ENCODE measurements at places on chromosomes 4 and X.

DNA sequence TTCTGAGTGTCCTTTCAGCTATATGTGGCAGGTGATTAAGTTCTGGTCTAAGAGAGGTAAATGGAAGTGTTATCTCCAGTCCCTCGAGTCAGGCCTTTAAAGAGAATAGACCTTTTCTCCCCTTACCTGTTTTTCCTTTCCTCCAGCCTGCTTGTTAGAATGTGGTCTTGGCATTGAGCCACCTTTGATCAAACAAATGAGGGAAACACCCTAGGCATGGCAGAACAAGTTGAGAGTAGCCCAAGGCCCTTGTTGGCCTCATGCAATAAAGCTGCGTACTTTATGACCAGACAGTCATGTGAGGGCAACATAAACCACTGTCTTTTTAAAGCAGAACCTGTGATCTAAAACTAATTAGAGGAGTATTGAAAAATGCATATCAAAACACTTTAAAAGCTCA, 13.2 kb upstream of the IL13RA2 start:
- no peak for DNase-seq

GRCh38 chr4:150242820-150243458, 164.7 kb downstream of the DCLK2 start:
- no peak for DNase-seq

GRCh38 chr4:87589531-87589930, 18.8 kb upstream of the DSPP start:
- no peak for DNase-seq

- no peak for DNase-seq
Observed at GRCh38 chrX:12237131-12237530, 98.9 kb downstream of the FRMPD4 start.

- no peak for DNase-seq
Observed at GRCh38 chr4:118776157-118776954, 59.6 kb downstream of the SEC24D start.

DNA sequence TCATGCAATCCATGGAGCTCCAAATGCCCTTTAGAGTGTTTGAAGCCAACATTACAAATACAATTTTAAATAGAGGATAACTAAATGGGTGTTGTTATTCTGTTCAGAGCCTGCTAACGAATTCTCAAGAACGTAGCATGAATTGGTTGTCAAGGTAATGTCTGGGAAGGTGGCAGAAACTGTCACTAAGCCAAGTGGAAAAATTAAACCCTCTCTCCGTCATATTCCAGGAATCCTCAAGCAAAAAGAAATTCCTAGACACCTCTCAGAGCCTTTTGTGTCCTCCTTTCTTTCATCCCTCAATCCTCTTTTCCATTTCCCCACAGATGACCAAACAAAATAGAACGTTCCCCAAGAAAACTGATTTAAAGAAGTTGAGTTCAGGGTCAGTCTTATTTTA, 204.0 kb downstream of the MID1 start:
- no peak for DNase-seq

- DNase-seq, result no peak
Observed at GRCh38 chr4:139798456-139798855, 132.8 kb downstream of the MGST2 start.

DNA sequence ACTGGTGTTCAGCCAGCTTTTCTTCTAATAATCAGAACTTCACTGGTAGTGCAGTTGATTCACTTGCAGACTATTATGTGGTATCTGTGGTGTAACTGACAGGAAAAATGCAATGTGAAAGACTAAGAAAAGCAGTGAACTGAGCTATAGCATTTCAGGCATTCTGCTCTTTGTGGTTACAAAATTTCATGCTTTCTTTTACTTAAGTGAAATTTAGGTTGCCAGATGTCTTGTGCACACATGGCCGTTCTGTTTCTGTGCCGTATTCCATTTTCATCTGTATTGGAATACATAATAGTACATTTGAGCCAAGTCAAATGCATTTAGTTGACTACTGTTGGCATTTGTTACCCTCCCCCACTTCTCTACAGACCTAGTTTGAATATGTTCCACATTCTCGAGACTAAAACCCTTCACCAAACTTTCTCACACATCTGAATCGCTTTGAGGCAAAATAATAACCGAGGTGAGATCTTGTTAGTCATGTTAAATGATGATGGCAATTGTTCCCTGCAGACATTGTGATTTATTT, 8.2 kb downstream of the RTL3 start:
- no peak for DNase-seq

DNA sequence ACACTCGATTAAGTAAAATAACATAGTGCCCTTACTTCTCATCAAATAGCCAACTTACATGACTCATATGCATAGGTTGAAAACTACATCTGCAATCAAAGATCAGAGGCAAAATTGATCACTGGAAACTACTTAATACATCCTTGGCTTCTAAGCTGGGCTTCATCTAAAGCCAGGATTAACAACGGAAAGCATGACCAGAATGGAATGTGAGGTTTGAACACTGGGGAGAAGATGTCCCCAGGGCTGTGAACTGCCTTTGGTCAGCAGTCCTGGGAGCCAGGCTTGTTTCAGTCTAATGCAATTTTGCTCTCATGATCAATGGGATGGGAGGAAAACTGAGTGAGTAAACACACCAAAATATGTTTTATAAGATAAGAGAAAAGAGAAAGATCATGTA, 192.5 kb upstream of the TTC29 start:
- no peak for DNase-seq

DNA sequence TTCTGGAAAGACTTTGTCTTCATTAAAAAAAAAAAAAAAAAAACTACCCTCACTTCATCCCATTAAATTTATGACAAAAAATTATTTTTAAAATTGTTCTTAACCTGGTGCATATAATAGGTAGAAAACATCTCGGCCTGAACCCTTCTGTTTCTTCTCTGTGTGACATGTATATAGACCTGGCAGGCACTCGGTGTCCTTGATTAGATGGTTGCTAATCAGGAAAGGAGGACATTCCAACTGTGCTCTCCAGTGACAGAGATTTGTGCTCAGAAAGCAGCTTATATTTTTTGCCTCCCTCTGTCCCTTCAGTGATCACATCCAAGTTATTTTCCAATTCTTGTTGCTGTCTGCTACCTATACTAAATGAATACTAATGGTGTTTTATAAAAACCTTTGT, 355.6 kb downstream of the CBLL2 start:
- no peak for DNase-seq

- no peak for DNase-seq
Observed at GRCh38 chrX:98407584-98407983, 1523.9 kb downstream of the RPA4 start.

GRCh38 chr4:26950446-26950845, 89.8 kb downstream of the STIM2 start:
- DNase-seq, result no peak

DNA sequence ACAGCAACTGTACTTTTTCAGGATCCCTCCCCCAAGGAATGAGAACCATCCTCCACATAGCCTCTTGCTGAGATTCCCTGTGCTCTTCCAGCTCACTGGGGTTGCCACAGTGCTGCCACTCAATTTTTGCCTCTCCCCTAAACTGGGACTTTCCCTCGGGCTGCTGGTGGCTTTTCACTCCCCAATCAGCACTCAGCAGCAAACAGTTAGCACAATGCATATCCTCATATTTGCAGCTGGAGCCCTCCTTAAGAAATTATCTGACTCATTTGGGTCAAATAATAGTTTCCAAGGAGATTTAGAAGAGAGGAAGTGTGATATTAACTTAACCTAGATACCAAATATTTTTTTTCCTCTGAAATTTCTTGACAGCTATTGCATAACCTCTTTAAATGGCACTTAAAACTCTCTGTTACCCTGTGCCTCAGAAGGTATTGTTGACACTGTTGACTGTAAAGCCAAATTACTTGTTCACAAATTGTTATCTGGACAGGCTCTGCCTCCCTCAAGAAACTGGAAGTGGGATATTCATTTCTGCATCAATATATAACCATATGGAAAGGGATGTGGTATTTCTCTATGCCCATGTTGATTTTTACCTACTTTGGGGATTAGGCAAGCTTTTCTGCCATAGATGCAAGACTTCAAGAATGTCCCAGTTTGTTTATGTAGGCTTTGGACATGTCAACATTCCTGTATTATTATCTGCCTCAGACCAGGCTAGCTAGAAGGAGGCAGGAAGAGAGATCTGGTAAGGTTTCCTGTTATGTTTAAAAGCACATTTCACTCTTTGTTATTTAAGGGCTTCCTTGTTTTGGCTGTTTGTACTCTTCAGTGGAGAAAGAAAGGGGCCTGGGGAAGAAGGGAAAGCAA, 58.0 kb downstream of the SEPTIN11 start:
- peak; percentile 32 for DNase-seq

DNA sequence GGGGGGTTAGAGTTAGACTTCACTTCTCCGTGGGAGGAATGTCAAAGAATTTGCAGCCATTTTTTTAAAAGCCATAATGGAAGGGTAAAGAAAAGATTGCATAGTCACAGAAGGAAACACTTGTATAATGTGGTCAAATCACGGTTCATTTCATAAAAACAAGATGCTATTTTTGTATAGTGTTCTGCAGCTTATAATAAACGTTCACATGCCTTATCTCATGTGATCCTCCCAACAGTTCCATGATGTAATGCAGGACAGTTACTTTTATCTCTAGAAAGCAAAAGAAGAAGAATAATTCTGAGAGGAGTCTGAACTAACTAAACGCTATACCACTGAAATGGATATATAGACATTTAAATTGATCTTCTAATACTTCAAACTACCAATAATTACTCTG, 71.3 kb upstream of the CAMK2D start:
- DNase-seq, result no peak

DNA sequence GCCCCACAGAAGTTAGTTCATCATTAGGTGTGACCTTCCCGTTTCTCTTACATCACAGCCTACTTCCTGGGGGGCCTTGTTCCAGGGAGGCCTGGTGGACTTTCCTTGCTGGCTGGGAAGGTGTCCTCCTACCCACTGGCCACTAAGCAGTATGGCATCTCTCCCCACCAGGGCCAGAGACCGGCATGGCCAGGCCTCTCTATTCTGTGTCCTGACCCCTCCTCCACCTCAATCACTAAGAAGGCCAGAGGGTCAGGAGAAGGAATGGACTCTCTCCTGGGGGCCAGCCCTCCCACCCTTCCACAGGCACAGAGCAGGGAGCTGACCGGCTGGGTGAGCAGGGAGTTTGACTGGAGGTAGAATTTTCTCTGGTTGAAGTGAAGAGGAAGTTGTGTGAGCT, 81.9 kb downstream of the PJA1 start:
- DNase-seq, result no peak

DNA sequence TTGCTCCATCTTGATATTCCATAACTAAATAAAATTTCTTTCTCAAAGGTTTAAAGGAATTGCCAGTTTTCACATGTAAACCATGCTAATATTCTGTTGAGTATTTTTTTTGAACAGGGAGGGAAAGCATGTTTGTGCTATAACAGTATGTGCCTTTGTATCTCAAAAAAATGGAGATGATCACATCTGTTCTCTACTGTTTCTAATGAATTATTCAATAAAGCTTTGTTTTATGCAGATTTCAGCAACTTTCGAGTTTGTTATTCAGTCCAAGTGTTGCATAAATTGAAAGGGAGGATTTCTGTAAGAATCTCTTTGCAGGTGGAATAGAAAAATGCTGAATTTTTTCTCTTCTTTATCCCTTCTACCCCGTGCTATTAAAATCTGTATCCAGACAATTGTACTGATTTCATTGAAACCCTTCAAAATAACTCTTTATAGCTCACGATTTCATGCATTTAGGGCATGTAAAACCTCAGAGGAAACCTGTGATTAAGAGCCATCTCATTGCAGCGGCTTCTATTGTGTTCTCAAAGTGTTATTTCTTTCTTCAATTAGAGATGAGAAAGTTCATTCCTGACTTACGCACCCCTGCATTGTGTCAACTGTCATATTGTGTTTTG, 42.1 kb downstream of the NEIL3 start:
- no peak for DNase-seq

GRCh38 chr4:106353786-106354185, 14.8 kb downstream of the GIMD1 start:
- DNase-seq, result no peak

DNA sequence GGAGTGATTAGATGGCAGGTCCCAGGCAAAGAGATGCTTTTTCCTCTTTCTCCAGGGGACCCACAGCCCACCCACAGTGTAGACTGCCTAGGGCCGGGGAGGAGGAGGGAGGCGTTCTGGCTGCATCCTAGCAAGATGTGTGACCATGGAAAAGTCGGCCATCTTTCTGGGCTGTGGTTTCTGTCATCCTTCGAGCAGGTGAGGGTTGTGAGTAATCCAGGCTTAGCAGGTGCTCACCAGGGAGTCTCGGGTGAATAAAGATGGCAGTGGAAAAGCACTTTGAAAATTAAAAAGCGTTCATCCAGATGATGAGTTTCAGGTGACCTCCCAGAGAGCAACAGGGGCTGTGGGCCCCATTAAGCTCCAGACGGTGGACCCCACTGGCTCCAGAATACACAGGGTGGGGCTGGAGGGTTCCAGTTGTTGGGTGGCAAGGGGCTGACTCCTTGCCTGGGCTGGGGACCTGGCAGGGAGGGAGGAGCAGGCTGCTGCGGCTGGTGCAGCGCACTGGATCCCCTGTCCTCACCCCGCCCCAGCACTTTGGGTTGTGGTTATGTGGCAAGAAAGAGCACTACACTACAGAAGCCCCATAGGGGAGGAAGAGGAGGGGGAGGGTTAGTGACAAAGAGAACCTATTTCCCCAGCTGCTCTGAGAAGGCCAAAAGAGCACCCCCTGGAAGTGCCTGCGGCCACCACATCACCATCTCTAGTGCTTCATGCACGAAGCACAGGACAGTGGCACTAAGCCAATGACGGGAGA, 23.7 kb downstream of the ELF4 start:
- peak; percentile 61 for DNase-seq

DNA sequence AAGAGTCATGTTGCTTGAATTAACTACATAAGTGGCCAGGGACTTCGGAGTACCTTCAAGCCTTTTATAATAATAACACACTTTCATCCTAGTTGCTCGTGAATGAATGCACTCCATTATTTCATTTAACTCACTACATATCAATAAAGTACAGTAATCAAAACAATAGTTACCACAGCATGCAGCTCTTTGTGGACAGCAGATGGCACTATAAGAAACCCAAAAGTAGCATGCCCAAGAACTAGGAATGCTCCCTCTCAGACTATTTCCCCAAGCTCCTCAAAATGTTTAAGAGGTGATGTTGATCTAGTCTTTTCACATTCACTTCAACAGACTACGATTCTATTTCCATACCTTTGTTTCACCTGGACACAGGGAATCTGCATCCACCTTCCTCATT, 500.8 kb upstream of the DIAPH2 start:
- no peak for DNase-seq

DNA sequence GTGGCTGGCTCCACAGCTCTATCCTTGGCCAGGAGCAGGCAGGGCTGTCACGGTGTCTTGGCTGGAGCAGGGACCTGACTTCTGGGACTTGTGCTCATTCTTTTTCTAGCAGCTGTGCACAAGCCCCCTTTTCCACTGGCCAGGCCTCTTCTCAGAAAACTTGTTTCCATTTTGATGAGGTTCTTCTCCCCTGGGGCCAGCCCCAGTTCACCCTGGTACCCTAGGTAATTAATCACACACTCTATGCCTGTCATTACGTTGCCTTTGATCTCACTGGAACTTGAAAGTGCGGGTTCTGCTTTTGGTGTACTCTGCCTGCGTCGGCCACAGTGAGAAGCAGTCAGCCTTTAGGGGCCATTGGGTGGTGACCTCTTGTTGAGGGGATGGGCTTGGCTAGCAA, 26.6 kb downstream of the DRD5 start:
- no peak for DNase-seq

Measured in activated CD4-positive, alpha-beta T cell treated with anti-CD3 and anti-CD28 coated beads, Interleukin-2, amount 50 U/mL, for 1 hour (primary cell).